CD4-positive, alpha-beta T cell (primary cell): ENCODE measurements at places on chromosomes 6 and 20. TPM values are rescaled to one million over a fixed set of nuclear protein-coding genes. Genes with fewer than 3 reads are reported as not detected.

DNA sequence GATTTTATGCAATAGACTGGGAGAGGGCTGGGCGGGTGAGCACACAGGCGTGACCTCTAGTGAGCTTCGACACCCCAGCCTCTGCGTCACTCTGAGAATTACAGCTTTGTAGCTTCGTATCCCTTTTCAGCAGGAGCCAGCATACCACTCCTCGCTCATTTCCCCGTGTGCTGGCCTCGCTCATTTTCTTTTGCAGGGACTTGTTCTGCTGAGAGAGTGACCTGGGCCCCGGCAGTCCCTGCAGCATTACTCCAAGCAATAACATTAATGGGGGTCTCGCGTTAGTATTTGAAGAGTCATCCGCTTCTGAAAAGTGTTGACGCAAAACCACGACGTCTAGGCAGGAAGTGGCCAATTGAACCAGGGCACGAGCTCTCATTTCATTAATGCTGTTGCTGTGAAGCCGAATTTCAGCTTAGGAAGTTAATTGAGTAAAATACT, 193.7 kb downstream of the QKI start:
- DNase-seq: no peak

GRCh38 chr6:22878324-22878701, 308.9 kb downstream of the HDGFL1 start:
- DNase-seq: no peak

DNA sequence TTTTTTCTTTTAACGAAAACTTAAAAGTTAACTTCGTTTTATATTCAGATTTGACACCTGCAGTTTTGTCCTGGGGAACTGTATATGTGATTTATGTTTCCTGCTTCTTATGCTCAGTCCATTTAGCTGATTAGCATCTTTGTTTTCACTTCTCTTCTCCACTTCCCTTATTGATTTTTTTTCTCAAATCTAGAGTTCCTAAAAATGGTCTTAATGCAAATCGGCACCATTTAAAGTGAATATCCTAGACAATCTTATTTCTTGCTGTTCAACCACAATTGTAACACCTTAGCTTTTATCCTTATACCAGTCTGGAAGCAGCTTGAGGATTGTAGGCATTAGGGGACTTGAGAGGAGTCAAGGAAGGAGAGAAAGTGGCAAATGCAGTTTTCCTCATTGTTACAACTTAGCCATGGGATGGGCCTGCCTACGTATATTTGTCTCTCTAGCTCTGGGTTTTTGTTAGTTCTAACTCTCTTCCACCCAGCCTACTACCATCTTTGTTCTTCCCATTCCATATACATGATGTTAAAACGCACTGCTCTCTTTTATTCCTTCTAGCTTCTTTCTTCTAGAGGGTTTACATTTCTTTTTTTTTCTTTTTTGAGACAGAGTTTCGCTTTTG, 8.5 kb downstream of the QRSL1 start:
- no peak for DNase-seq

Gene CDH4
- total RNA-seq: 0.11 TPM

- no peak for DNase-seq
Measured at GRCh38 chr6:139277161-139277560, 14.6 kb downstream of the TXLNB start.

GRCh38 chr20:52830598-52830997, 141.6 kb upstream of the TSHZ2 start:
- no peak for DNase-seq

Gene SLC52A3
- not detected for total RNA-seq

GRCh38 chr20:25032478-25033264, 25.3 kb downstream of the ACSS1 start:
- DNase-seq: no peak

Gene PTPRK
- 8.4 TPM for total RNA-seq

Gene MRPS18B
- 15.5 TPM for total RNA-seq

- peak; percentile 50 for DNase-seq
Measured at GRCh38 chr6:25366903-25367545, 87.8 kb downstream of the CARMIL1 start.

Gene AHI1
- 27.5 TPM for total RNA-seq

DNA sequence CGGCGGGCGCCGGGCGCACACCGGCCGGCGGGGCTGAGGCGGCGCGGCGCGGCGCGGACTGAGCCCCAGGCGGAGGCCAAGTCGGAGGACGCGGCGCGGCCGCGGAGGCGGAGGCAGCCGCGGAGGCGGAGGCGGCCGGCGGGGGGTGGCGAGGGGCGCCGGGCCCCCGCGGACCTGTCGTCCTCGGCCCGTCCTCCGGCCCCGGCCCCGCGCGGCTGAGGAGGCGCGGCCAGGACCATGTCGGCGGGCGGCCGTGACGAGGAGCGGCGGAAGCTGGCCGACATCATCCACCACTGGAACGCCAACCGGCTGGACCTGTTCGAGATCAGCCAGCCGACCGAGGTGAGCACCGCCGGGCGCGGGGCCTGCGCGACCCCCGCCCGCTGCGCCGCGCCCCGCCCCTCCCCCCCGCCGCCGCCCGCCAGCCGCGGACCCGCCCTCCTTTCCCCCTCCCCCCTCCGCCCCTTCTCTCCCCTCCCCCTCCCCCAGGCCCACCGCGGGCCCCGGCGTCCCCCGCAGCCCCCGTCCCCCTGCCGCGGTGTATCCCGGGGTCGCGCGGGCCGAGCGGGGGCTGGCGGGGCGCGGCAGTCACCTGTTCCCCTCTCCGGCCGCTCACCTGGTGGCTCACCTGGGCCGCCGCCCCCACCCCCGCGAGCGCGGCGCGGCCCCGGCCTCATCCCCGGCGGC, at the start of gene AFDN:
TSS of gene AFDN (plus strand) at position 16 of the 687 bp plus-strand sequence. CDS start at position 238, 222 bp downstream.
- DNase-seq: no peak

Gene TMEM217
- 0.41 TPM for total RNA-seq

GRCh38 chr6:163776196-163776905, 361.8 kb downstream of the QKI start:
- no peak for DNase-seq

DNA sequence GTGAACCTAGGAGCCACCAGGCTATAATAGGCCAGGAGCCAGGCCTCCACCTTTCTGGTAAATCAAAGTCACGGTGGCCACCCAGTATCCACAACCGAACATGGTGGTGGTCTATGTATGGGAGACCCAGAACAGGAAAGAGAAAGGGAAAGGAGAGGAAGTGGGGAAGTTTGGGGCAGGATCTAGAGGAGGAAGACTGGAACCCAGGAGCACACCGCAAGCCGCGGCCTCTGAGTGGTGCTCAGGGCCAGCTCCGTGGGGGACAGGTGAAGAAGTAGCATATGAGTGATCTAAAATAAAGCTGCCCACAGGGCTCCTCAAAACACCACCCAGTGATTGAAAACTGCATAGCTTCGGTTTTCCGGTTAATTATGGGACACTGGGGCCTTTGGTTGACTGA, 214.8 kb downstream of the ZDHHC14 start:
- no peak for DNase-seq

GRCh38 chr6:23087471-23087870, 518.1 kb downstream of the HDGFL1 start:
- DNase-seq: no peak

Gene ALDH8A1
- 1.6 TPM for total RNA-seq

Gene CST1
- total RNA-seq: not detected

GRCh38 chr6:145139895-145140294, 595.4 kb downstream of the EPM2A start:
- no peak for DNase-seq

GRCh38 chr6:134515986-134516385, 198.1 kb upstream of the SGK1 start:
- DNase-seq: no peak

DNA sequence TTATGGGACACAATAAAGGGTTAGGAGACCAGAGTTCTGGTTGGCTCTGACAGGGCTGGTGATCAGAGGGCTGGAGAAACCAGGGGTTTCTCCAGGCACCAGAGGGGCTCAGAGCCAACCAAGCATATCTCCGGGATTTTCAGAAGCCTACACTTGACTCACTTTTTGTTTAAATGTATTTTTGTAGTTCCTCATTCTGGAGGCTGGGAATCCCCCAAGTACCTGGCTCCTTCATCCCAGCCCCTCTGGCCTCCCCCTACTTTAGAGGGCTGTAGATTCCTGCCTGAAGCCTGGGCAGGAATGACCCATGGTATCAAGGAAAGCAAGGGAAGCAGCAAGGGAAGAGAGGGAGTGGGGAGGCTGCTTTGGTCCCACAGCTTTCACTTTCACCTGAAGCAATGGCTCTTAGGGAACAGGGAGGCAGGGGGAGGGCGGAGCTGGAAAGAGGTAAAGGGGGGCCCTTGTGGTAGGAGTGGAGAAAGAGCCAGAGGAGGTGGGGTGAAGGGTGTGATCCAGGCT, 973 bp downstream of the CD40 start:
- DNase-seq: peak; percentile 35

- no peak for DNase-seq
Measured at GRCh38 chr20:61523145-61523544, 271.1 kb downstream of the CDH4 start.
